Naive B cell (primary cell): ENCODE measurements at places on chromosomes 4 and X.

DNA sequence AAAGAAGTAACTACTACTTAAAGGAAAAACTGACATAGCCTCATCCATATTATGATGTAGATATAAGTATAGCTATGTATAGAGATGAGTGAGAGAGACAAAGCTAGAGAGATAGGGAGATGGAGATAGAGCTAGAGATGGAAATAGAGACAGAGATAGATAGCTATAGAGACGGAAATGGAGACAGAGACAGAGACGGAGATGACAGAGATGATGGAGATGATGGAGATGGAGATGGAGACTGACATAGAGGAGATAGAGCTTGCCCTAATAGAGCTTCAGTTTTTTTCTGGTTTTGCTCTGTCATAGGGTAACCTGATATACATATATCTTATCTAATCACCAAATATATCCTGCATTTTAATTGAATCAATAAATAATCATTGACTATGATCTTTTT is 4.3 kb downstream of the EDNRA start:
- no peak for DNase-seq

DNA sequence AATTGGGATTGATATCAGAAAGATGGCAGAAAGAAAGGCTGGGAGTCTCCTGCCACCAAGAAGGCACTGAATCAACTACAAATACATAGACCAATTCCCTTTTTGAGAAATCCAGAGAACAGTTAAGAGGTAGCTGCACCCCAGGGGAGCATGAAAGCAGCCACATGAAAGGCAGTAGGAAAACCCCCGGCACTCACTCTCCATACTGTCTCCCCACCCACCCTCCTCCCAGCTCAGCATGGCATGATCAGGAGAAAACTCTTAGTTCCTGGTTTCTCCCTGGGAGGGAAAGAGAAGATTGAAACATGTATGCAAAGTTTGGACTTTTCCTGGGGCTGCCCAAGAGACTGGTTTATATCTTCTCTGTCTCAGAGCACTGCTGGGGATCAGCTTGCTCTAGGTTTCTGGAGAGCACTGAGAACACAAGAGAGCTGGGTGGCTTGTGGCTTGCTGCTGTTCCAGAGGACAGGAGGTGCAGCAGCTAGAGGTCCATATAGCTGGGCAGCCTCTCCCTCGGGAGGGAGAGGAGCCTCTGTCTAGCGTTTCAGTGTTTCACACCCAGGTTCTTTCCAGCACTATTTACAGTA is 305.7 kb downstream of the PDGFC start:
- no peak for DNase-seq

DNA sequence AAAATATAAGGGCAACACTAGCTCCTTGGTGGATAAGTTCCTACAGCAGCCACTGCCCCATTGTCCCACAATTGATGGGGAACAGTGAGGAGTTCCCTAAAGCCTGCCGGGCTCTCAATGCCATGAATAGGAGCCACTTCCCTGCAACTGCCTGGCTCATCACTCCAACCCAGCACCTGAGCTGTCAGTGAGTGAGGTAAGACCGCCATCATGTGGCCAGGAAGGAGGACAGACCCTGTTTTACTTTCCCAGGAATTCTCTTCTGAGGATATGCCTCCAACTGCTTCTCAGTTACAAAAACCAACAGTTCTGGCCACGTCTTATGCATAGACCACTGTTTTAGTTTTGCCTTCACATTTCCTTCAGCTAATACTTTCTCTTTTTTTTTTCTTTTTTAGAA is 45.5 kb downstream of the SRPX start:
- DNase-seq, result no peak

GRCh38 chrX:13131396-13132137 is 87.1 kb upstream of the FAM9C start:
- DNase-seq, result no peak

DNA sequence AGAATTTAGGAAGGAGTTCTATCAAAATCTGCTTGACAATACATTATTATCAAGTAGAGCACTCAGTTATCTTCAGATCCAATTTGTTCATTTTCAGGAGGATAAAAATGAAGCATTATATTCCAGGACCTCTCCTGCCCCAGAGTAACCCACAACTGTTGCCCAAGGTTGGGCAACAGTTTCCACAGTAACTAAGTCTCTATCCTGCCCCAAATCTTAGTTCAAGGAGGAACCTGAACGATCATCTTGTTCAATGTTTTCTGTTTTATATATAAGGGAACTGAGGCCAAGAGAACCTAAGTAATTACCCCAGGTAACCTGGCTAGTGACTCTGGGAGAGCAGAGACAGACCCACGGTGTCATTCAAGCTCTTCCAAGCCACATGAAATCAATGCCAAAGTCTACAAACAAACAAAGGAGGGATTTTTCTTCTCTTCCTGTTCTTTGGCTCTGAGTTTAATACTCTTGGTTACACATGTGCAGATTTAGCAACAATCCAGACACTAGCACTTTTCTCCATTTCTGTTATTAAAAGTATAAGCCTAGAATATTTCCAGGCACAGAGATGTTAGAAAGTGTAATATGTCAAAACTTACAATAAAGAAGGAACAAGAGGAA is 105.6 kb downstream of the C4orf51 start:
- no peak for DNase-seq

GRCh38 chr4:100848841-100849240 is 331.0 kb upstream of the EMCN start:
- DNase-seq, result no peak

DNA sequence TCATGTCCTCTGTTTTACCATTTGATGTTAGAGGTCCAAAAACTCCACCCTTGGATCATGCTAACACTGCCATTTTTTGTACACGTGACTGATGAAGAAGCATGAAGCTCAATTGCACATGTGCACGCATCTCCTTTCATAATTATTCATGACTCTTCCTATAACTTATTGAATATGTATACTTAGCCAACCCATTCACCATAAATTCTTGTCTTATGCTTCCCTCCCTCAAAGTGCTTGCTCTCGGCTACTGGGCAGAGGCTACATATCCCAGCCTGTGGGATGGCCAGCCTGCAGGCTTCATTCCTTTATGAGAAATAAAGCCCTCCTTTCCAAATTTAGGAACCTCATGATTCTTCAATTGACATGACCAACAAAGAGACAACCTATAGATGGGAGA is 17.5 kb upstream of the BMP15 start:
- DNase-seq, result no peak

DNA sequence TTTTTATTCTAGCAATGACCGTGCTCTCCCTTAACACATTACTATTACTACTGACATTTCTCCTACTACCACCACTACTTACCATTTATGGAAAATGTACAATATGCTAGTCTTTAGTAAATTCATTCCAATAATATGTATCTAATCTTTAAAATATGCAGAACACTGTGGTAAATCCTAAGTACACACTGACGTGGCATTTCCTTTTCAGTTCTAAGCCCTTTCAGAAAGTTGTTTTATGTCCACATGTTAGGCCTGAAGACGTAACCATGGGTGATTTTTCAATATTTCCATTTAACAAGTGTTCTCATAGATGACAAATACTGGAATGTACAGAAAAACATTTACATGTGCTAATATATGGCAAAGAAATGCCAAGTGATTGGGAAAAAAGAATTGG is 268.6 kb upstream of the SLIT2 start:
- no peak for DNase-seq

DNA sequence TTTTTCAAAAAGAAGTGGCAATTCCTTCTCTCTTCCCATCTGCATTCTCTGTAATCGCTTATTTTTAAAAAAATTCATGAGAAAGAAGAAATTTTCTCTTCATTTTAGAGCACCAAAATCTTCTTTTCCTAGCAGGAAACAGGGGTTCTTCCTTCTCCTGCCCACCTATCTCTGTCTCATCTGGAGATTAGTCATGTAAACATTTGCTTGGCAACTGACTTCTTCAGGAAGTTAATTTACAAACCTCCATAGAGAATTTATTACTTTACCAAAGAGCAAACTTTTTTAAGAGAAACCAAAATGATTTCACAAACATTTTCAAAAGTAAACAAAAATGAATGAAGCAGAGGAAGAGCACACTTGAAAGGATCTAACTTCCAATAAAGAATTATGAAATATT is 13.5 kb downstream of the TTC29 start:
- DNase-seq, result no peak

DNA sequence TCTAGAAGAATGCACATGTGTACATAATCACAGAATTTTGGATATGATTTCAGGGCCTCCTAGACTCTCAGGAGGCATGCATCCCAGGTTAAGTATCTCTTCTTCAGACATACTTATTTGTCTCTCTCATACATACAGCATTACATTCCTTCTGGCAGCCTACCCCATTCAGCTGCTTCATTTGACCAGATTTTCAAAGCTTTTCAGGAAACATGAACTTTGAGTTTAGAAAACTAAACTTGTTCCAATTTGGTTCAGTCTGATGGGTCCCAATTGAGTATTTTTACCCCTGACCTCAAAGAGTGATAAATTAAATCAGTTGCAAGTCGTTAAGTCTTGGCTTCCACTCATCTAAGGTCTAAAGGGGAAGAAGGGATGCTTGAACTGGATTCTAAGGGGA is 330.9 kb downstream of the ARHGAP24 start:
- no peak for DNase-seq

GRCh38 chrX:17056868-17057608 is 110.6 kb downstream of the REPS2 start:
- no peak for DNase-seq

- peak; percentile 17 for DNase-seq
Measured at GRCh38 chr4:113588895-113589668, 172.5 kb downstream of the CAMK2D start.

GRCh38 chr4:87117732-87118075 is 102.7 kb downstream of the KLHL8 start:
- no peak for DNase-seq

- no peak for DNase-seq
Measured at GRCh38 chrX:133655275-133656265, 240.3 kb upstream of the GPC4 start.

- DNase-seq, result no peak
Measured at GRCh38 chr4:158605393-158605792, 66.3 kb downstream of the C4orf46 start.

DNA sequence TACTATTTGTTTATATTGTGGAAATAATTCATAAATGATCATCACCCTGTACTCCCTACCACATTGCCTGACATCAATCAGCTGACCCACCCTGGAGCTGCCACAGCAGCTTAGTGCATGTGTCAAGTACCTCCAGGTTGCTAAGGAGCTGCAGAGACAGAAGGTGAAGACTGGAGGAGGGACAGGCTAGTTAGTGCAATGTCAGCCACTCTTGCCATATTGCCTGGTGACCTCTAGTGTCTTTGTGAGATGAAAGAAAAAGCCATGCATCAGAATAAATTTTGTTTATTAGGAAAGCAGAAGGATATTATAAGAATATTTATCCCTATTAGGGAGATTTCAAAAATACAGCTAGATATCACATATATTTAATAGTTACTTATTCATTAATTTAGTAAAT is 243.9 kb upstream of the FAT4 start:
- no peak for DNase-seq

- no peak for DNase-seq
Measured at GRCh38 chr4:83009529-83009928, 1.1 kb downstream of the LIN54 start.

DNA sequence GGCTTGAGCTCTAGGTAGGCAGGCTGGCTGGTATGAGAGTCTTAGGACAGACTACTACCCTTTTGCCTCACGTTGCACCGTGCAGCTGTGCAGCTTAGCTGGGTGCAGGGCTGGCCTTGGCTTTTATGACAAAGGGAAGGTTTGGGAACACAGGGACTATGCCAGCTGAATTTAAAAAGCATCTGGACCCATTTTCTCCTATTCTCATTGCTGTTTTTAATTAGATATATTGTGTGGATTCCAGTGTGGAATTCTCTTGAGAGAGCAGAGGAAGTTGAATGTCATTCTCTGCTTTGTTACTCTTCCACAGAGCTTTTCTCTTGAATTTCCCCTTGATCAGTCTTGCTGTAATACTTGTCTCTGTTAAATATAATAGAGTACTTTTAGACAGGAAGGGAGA is 192.7 kb downstream of the ZNF330 start:
- DNase-seq, result no peak

- no peak for DNase-seq
Measured at GRCh38 chrX:136549226-136549625, 17.2 kb downstream of the VGLL1 start.

GRCh38 chr4:75490155-75490554 is 24.0 kb downstream of the RCHY1 start:
- no peak for DNase-seq

- DNase-seq, result no peak
Measured at GRCh38 chrX:9343971-9344370, 120.9 kb upstream of the TBL1X start.

GRCh38 chr4:42640613-42641012 is 16.3 kb downstream of the ATP8A1 start:
- DNase-seq, result no peak

DNA sequence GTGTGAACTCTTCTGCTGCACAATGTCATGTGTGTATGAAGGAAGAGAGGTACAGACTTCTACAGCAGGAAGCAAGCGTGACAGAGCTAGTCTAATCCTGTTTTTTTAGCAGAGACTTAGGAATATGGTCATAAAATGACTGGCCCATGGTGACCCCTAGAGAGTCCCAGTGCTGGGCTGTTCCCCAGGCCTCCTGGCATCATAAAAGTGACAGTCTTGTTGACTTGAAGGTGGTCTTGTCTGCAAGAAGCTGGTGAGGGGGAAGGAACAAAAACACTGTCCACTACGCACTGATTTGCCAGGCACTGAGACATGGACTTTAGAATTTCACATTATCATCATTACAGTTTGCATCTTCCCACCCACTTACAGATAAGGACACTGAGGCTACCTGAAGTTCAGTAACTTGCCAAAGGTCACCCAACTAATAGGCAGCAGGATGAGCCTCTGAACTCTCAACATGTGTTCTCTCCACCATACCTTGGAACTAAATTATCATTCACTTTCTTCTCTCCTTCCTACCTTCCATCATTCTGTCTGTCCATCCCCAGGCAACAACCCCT is 63.0 kb downstream of the HADH start:
- DNase-seq, result no peak

DNA sequence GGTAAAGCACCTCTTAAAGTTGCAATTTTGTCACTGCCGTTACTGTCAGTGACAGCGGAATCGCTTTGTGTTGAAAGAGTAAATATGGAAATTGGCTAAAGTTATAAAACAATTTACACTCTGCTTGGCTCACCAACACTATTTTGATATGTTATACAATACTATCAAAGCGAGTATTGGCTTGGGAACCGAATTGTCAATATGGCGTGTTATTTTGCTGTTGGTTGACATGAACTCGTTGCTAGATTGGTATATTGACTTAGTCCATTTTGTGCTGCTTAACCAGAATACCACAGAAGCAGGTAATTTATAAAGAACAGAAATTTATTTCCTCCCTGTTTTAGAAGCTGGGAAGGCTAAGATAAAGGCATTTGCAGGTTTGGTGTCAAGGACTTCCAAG is 58.6 kb downstream of the DCK start:
- DNase-seq, result no peak
